Activated T-cell treated with anti-CD3 and anti-CD28 coated beads, Interleukin-2, amount 50 U/mL, for 48 hours (primary cell): ENCODE measurements at places on chromosomes 5 and 9.

GRCh38 chr9:75231167-75231566 is 142.9 kb downstream of the OSTF1 start:
- DNase-seq, result no peak

- no peak for DNase-seq
Measured at GRCh38 chr5:29897916-29898315, 1295.6 kb upstream of the CDH6 start.

DNA sequence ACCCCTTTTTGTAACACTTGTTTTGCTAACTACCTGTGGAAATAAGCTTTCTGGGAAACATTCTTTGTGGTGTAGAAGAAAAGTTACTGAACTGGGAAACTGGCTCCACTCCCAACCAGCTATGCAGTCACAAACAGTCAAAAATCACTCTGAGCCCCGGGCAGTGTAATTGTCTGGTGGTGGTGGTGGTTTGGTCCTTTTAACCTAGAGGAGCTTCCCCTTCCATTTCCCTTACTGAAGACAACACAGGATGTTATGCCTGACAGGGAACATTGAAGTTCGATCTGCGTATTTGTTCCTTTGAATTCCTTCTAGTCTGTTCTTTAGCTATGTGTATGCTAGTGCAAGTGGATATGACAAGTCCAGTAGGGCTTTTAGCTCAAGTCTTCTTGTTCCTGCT is 56.8 kb upstream of the TBCA start:
- DNase-seq, result no peak

DNA sequence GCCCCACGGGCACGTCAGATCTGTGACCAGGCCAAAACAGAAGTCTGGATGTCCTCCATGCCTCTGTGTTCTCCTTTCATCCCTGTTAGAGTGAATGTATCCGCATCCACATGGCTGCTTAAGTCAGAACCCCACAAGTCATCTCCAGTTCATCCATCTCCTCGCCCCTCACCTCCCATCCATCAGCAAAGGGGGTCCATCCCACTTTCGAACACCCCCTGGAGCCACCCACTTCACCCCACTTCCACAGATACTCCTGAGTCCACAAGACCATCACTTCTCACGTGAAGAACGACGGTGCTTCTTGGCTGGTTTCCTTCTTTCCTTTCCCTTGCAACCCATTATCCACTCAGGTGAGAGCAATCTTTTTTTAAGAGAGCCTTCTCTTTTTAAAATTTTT is 3.5 kb upstream of the SPOCK1 start:
- no peak for DNase-seq

GRCh38 chr9:91065231-91066041 is 263.8 kb downstream of the SYK start:
- DNase-seq, result peak; percentile 10

GRCh38 chr9:89036891-89037290 is 45.6 kb downstream of the S1PR3 start:
- no peak for DNase-seq

- no peak for DNase-seq
Measured at GRCh38 chr5:180718810-180719453, 20.9 kb downstream of the OR2Y1 start.

DNA sequence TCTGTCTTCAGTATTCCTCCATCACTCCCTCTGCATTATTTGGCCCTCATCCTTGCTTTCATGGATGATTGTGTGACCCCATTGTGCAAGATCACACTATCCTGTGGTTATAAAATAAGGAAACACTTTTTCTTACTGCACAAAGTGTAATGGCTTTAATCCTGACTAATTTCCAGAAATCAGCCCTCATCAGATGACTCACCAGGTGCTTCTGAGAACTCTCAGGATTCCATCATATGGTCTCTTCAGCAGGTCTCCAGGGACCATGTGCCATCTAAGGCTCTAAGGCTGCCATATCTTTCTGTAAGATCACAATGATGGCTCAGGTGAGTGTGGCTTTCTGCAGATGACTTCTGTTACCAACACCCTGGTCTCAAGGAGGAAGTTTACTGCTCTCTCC is 27.3 kb upstream of the FER start:
- no peak for DNase-seq

DNA sequence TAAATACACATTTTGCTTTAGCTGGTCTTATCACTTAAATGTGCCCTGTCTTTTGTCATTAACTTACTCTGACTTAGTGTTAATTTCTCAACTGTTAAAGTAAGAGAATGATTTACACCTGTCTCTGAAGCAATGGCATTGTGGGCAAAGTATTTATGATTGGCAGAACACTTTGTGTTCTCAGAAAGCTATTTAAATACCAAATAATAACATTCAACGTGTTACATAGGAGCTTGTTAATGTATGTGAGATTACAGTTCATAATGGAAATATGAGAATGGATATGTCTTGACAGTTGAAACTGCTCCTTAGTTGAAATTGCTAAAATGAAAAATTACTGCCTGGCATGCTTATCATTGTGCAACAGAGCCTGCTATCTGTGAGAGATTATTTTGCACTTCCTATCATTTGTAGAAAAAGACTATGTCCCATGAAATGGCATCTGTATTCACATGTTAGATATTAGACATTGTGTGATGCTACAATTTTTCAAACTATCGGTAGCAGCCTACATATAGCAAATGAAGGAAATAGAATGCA is 46.1 kb downstream of the PRR16 start:
- no peak for DNase-seq

- DNase-seq, result no peak
Measured at GRCh38 chr9:119701651-119702050, 332.4 kb upstream of the BRINP1 start.

DNA sequence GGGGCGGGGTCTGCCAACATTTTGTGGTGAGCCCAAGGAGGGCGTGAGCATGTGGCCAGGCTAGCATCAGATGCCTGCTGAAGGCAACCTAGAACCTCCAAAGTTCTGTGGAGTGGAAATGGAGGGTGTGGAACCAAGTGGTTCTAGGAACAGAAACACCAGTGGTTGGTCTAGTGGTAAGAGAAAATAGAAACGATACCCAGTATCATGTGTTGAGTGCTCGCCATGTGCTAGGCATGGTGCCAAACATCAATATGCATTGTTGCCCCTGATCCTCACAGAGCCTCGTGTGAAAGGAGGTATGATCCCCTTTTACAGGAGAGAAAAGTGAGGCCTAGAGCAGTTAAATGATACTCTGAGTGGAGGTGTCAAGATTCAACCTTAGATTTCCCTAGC is 31.5 kb upstream of the MVB12B start:
- no peak for DNase-seq

GRCh38 chr5:148482196-148482595 is 98.4 kb downstream of the FBXO38 start:
- no peak for DNase-seq

GRCh38 chr9:129888293-129889121 is 53.2 kb downstream of the USP20 start:
- DNase-seq, result peak; percentile 92

DNA sequence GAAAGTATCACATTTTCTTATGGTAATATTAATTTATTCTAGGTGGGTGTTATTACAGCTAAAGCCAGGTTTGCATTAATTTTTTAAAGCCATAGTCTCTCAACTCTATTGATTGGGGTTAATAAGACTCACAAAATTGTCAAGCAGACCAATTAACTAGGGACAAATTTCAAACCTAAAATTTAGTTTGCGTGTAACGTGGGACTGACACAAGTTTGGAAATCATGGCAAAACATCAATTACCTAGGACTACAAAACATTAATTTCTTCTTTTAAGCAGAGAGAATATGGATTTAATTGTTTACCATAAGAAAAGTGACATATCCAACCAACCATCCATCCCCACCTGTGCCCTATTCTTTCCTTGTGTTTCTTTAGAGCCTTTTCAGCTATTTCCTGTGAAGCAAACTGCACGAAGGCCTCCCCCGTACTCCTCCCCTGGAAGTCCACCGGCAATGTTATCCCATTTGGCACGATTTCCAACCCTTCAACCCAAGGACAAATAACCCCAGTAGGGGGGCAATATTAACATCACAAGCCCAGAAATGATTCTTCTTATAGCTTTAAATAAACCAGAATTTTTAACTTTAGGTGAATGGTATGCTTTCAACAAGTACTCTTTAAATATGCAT is 4.4 kb downstream of the HNRNPH1 start:
- no peak for DNase-seq

GRCh38 chr9:111632695-111633388 is 1.7 kb downstream of the DNAJC25 start:
- DNase-seq, result no peak

- no peak for DNase-seq
Measured at GRCh38 chr9:108167136-108167900, 677.7 kb upstream of the KLF4 start.

DNA sequence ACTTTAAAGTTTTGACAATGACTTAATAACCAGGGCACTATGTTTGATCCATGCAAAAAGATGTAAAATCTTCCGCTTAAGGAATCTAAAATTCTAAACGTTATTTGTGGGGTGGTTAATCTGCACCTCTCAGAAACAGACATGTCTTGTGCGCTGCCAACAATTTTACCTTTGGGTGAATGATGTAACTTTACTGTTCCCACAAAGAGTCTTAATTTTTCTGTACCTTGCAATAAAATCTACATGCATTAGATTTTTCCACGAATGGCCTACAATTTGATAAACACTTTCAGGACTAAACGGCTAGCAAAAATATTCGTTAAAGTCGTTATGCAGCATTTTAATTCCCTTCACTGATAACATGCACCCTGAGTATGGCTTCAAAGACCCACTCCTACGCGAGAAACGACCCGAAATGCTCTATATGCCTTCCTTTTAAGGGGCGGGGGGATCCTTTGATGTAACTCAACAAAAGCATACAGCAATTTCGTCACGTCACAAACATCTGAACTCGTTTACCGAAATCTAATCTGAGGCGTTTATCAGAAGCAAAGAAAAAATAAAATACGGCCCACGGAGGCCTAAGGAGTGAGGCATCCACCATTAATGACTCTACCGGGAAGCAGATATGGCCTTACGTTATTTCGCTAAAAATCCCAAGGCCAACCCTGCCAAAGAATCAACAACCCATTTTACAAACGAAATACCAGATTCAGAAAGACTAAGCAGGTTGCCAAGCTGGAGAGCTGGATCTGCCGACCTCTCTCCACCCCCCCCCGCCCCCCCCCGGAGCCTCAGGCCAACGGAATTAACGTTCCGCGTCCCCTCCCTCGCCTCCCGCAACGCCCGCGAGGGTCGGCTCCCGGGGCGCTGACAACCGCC is 621 bp downstream of the AK6 start:
- DNase-seq, result no peak

DNA sequence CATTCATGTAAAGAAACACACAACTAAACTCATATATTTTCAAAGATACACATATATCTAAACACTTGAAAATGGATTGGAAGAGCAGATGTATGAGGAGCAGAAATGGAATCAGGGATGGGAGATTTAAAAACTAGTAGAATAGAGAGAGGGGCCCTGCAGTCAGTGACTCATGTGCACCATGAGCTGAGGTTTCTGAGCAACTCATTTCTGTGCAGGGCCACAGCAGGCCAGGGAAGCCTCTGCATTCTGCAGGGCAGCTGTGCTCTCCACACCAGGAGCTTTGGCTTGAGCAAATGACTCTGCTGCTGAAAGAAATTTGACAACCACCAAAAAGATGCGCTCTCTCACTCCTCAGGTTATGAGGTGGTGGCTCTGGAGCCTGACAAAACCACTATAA is 27.1 kb downstream of the LHX6 start:
- DNase-seq, result no peak

- no peak for DNase-seq
Measured at GRCh38 chr9:35781066-35781465, 10.3 kb upstream of the NPR2 start.

DNA sequence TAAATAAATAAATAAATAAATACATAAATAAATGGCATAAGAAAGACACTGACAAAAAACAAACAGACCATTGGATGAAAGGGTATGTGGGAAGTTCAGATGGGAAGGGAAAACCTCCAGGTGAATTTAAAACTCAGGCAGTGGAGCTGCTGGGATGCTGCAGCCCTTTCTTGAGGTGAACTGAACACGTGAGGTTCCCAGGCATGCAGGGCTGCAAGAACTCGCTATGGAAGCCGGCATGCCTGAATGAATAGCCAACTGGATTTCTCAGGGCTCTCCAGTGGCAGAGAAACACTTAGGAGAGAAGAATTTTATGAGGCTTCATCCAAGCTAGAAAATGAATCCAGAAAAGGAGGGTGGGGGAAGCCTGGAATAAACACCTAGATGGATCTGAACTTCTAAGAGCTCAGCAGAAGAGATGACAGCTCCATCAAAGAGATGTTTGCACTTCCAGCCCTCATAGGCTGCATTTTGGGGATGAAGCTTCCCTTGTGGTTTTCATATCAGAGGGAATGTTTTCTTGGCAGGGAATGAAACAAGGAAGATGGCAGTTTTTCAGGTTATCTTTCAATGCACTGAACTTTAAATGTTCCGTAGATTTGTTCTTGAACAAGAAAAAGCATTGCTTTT is 224.2 kb upstream of the DAP start:
- DNase-seq, result no peak

DNA sequence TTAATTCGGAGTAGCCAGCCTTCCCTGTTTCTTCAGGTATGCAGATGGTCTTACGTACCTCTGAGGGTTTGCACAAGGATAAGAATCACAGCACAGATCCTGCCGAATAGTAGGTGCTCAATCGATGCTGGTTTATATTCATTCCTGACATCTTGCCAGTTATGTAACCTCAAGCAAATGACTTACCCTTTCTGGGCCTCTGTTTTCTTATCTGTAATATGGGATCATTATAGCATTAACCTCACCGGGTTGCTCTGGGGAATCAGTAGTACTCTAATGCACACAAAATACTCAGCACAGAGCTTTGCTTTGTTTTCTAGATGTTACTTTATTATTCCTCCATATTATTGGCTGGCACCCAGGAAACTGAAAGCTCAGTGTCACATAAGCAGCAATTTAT is 7.7 kb upstream of the NR5A1 start:
- DNase-seq, result no peak

GRCh38 chr5:38250763-38251448 is 7.5 kb upstream of the EGFLAM start:
- no peak for DNase-seq

DNA sequence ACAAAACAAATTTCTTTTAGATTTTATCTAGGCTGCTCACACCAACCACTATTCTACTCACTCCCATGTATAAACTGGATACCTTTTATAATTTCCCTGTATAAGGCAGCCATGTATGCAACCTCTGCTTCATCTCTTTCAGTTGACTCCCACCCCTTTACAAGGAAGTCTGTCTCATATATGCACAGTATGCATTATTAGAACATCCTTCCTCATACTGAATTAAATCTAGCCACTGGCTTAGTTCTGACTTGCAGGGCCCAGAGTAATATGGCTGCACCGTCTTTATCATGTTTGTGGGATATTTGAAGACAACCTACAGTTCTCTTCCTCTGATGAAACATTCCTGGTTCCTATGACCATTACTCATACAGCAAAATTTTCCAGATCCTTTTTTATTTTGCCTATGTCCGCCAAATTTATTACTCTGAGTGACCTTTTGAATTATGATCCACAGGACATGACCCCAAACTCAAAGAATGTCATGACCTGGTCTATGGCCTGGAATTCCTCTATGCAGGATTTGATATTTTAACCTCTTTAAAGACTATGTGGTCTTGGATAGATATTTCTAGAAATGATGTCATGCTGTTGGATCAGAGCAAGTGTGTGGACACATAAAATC is 76.6 kb upstream of the ITGA1 start:
- DNase-seq, result no peak
